Left forelimb (tissue), 1 donor: ENCODE measurements at places on chromosomes 3 and 15.

- DNase-seq = no peak
Observed at GRCh38 chr3:59938828-59939227, 889.0 kb upstream of the CFAP20DC start.

DNA sequence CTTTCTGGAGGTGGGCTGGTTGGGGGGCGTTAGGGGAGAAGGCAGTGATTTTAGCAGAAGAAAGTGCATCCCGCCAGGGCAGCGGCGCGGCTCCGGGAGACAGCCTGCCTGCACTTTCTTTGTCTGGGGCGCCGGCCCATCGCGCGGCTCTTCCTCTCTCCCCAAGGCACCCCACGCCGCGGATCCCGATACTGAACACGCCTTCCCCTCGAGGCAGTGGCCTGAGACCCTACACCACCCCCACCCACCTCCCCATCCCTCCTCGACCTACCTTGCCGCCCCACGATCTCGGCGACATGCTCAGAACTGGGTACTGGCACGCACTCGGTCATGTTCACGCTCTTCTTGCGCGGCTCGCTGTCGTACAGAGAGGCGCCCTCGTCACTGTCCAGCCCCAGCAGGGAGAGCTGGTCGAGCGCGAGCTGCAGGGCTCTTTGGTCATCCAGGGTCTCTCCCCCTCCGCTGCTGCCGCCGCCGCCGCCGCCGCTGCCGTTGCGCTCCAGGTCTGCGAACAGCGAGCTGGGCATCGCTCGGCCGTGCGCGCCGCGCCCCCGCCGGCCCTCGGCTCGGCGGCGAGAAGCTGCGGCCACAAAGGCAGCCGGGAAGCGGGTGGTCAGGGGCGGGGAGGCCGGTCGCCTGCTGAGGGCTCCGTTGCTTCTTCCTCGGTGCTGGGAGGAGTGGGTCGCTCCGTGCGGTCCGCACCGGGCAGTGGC, 483 bp downstream of the MEX3B start:
- DNase-seq = no peak

DNA sequence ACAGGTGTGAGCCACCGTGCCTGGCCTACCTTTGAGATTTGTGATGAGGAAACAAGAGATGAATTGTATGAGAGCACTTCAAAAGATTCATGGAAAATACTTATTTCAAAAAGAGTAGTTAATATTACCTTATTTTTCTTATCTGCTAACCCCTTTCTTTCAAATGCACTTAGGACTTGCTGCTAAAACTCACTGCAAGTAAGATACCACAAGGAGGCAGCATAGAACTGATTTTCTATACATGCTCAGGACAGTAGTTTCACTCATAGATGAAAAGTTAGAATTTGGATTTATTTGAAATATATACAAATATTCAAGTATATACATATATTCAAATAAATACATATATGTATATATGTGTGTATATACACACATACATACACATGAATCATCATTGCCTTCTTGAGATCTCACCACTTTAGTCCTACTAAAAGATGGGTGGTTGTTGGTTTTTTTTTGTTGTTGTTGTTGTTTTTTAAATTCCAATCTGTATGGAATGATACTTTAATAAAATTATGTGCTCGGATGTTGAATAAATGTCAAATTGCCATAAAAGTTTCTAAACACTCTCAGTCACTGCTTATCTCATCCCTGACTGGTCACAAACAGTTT, 2.4 kb downstream of the CCNDBP1 start:
- DNase-seq = no peak

- DNase-seq = no peak
Observed at GRCh38 chr3:128408693-128409623, 57.7 kb downstream of the DNAJB8 start.

DNA sequence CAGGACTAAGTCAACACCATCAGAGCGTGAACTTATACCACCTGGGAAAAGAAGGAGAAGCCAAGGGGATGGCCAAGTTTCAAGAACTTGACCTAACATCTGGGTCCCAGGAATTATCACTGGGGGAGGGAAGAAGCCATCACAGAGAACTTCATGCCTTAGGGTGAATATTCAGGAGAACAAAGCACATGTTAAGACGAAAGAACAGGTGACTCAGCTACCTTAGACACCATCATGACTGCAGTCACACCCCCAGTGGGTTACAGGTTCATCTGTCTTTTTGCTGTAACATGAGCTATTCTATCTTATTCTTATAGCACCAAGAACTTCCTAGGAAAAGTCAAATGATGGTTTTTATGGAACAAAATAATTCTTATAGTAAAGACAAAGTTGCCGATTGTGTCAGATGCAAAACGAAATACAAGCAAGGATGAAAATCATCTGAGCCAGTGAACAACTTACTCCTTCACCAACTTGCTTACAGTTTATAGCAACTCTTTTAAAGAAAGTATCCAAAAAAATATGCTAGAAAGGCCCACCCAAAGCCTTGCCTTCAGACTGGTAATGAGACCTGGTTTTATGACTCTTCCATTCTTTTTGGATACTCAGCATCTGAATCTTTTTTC, 72.0 kb downstream of the TPRA1 start:
- DNase-seq = no peak

- DNase-seq = no peak
Observed at GRCh38 chr3:30343861-30344260, 262.5 kb upstream of the TGFBR2 start.

DNA sequence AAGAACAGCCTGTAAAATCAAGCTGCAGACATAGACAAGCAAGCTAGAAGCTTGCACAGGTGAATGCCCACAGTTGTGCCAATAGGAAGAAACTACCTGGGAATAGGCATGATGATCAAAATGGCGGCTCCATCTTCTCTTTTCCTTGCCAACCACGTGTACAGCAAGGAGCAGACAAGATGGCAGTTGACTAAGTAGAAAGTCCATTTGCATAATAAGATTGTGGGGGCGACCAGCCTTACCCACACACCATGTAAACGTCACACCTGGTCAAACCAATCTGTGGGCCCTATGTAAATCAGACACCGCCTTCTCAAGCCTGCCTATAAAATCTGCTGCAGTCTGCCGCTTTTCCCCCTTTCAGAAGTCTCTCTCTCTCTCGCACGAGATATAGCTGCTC, 25.1 kb upstream of the ANKRD34C start:
- DNase-seq = no peak

- no peak for DNase-seq
Observed at GRCh38 chr3:30688776-30689641, 82.6 kb downstream of the TGFBR2 start.

DNA sequence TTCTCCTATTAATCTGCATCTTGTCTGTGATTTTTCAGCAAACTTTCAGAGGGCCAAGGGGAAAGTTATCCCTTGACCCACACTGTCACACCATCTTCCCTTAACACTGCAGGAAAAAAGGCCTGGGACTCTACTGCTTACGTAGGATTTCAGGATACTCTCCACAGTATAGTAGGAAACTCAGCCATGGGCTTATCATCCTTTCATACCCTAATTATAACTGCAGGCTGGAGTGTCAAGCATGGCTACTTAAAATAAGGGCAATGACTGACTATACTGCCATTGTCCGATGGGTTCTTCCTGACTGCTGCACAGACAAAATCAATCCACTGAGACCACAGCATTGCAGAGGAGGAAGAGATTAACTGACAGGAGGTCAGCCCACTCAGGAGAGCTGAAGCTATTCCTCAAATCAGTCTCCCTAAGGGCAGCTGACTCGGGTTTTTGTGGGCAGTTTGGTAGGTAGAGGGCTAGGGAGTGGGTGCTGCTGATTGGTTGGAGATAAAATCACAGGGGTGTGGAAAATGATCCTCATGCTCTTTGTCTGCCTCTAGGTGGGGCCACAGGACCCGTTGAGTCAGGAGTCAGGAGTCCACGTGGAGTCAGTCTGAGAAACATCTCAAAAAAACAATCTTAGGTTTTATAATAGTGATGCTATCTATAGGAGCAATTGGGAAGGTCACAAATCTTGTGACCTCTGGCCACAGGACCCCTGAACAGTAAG, 118.2 kb upstream of the STRIT1 start:
- no peak for DNase-seq

DNA sequence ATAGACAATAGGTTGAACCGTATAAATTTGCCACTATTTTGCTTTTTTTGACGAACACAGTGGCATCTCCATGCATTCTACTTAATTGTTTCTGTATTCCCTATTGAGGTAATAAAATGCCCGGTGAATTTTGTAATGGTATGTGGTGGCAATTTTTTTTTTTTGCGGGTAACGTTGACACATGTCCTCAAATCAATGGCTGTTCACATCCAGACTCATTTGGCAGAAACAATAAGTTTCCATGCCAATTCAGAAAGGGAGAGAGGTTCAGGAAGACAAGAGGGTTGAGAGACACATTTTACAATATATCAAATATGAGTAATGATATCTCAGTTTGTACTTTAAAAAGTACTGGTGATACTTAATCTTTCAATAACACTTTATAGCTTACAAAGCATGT, 463.9 kb downstream of the WDR72 start:
- no peak for DNase-seq
